ENCODE measurements at places on chromosomes 1 and 21. TPM values are rescaled to one million over a fixed set of nuclear protein-coding genes. Genes with fewer than 3 reads are reported as not detected.

CNR2 gene
- total RNA-seq, result not detected

TTC39A gene
- total RNA-seq, result 0.74 TPM

GBP6 gene
- not detected for total RNA-seq

S100A12 gene
- total RNA-seq, result not detected

CNKSR1 gene
- total RNA-seq, result not detected

Data from smooth muscle cell of bladder (primary cell).